ENCODE measurements at places on chromosomes 2 and 18.

GRCh38 chr2:192194265-192194865 lies 368 bp downstream of the TMEFF2 start:
- no peak for DNase-seq

DNA sequence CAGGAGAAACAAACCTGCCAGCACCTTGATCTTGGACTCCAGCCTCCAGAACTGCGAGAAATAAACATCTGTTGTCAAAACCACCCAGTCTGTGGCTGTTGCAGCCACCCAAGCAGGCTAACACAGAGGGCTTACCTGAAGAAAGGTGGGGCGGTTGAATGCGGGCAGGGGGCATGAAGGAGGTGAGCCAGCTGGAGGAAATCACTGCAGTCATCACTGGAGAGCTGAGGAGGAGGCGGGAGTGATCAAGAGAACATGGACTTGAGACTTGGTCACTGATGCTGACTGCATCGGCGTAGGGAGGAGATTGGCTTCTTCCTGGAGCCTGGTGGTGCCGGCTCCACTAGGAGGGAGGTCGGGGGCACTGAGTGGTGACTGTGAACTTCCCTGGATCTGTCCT lies 14.6 kb upstream of the ARMC9 start:
- DNase-seq = no peak

GRCh38 chr2:21779786-21780185 lies 656.0 kb downstream of the TDRD15 start:
- DNase-seq = no peak

DNA sequence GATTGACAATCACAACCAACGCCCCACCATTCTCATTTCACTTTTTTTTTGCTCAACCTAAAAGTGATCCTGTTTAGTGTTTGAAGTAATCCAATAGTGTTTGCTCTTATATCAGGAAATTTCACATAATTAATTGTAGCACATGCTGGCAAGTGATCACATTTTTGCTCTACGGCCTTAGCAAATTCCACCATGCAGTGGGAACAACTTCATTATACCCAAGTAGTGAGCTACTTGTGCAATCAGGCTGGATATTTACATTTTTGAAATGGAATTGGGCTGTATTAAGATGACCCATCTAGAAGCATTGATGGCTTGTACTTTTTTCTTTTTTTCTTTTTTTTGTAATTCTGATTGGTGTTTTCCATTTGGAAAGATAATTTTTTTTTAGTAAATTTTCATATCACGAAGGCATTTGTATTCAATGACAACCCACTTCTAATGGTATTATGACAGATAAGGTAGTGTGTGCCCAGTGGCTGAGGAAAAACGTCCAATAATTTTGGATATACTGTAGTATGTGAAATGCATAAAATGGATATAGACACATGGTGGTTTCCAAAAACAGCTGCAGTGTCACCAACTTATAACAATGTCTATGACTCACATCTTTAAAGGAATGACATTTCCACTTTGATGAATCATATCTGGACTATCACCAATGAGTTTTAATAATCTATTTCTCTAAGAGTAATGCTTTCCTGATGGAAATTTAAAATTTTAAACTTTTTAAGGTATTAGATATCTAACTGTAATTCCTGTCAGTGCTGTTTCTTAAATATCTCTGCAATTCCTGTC lies 130.6 kb downstream of the COL6A3 start:
- DNase-seq = no peak

Measured in activated T-helper 1 cell treated with anti-CD3 and anti-CD28 coated beads, Interleukin-2, amount 50 U/mL, for 16 hours (primary cell).